ENCODE measurements at places on chromosomes 1 and 21. TPM values are rescaled to one million over a fixed set of nuclear protein-coding genes. Genes with fewer than 3 reads are reported as not detected.

The WNT3A gene
- total RNA-seq: not detected

The SWT1 gene
- 4.8 TPM for total RNA-seq

The CACNA1S gene
- not detected for total RNA-seq

The RHCE gene
- 0.50 TPM for total RNA-seq

The FABP3 gene
- not detected for total RNA-seq

The VPS45 gene
- total RNA-seq: 39.0 TPM

The ARHGEF10L gene
- total RNA-seq: not detected

The OPRD1 gene
- not detected for total RNA-seq

The CR1L gene
- total RNA-seq: not detected

The FCN3 gene
- total RNA-seq: not detected

The LCE1E gene
- total RNA-seq: not detected

The CYYR1 gene
- total RNA-seq: not detected

The SLC22A15 gene
- total RNA-seq: 1.3 TPM

GRCh38 chr1:216500273-216500967, 77.2 kb upstream of the USH2A start:
- H3K27ac ChIP-seq: no peak overlapping the region
- H3K4me1 ChIP-seq: no peaks in the 10 kb centered on the region
- DNase-seq: no peak
- H3K4me3 ChIP-seq: no peak overlapping the region

DNA sequence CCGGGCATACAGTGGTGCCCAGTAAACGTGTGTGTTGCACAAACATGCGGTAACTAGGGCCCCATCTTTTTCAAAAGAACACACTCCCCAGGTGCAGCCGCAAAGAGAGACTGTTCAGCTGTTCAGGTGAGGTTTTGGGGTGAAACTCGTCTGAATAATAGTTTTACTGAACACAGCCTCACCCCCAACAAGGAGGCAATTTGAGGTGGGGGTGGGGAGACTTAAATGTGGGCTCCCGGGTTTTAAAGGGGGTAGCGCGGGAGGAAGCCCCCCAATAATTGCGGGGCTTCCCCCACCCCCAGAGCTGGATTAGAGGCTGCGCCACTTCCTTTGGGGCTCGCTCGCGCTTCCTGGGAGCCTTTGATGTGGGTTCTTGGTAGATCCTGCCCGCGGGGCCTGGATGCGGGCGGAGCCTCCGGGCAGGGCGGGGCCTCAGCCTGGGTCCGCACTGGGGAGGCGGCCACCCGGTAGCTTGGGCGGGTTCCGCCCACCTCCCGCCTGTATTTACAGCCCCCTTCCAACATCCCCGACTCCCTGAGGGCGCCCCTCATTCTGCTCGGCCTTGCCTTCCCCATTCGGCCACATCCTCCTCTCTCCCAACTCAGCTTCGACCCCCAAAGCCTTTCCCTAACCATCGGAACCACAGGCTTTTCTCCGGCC, 6.4 kb upstream of the EPHA2 start:
- DNase-seq: peak; percentile 76
- H3K4me1 ChIP-seq: peaks cover 46% of the 10 kb centered on the region
- H3K27me3 ChIP-seq: peaks cover 12% of the 10 kb centered on the region

- peak overlapping the region; percentile 94 for H3K27ac ChIP-seq
- H3K4me3 ChIP-seq: peak overlapping the region; percentile 88
- peak; percentile 65 for DNase-seq
These were observed 800 bp downstream of the HIPK1 start for GRCh38 chr1:113929750-113930498.

GRCh38 chr1:25037174-25038074, 107.3 kb upstream of the RUNX3 start:
- peaks cover 28% of the 10 kb centered on the region for H3K4me1 ChIP-seq
- H3K27me3 ChIP-seq: peaks cover 20% of the 10 kb centered on the region
- peak; percentile 75 for DNase-seq

GRCh38 chr21:42351626-42352440, 1.0 kb upstream of the TFF2 start:
- no peak overlapping the region for H3K27ac ChIP-seq
- H3K4me3 ChIP-seq: no peak overlapping the region
- H3K36me3 ChIP-seq: peaks cover 6% of the 10 kb centered on the region

GRCh38 chr21:30434033-30434631, 4.1 kb downstream of the KRTAP13-4 start:
- H3K36me3 ChIP-seq: no peaks in the 10 kb centered on the region
- no peak overlapping the region for H3K27ac ChIP-seq
- no peak overlapping the region for H3K4me3 ChIP-seq
- H3K4me1 ChIP-seq: no peaks in the 10 kb centered on the region
- peak; percentile 16 for DNase-seq

DNA sequence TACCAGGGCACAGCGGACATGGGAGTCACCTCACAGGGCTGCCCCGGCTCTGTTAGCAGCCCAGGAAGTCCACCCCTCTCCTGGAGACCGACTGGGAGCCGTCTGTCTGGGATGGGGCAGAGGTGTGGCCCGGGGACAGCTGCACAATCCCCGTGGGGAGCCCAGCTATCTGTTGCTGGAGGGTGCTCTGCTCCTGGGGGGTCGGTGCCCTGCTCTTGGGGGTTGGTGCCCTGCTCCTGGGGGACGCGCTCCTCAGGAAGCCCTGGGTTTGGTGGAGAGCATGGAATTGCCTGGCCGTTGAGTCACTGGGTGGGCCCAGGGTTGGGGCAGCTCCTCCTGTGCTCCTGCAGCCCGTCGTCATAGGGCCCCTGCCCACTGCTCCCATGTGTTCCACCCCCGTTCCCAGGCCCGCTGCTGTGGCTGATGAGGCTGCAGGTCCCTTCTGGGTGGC, 39.3 kb downstream of the AGPAT3 start:
- H3K4me3 ChIP-seq: no peak overlapping the region
- DNase-seq: no peak
- peaks cover 49% of the 10 kb centered on the region for H3K36me3 ChIP-seq
- H3K27me3 ChIP-seq: no peaks in the 10 kb centered on the region
- H3K4me1 ChIP-seq: peaks cover 13% of the 10 kb centered on the region

DNA sequence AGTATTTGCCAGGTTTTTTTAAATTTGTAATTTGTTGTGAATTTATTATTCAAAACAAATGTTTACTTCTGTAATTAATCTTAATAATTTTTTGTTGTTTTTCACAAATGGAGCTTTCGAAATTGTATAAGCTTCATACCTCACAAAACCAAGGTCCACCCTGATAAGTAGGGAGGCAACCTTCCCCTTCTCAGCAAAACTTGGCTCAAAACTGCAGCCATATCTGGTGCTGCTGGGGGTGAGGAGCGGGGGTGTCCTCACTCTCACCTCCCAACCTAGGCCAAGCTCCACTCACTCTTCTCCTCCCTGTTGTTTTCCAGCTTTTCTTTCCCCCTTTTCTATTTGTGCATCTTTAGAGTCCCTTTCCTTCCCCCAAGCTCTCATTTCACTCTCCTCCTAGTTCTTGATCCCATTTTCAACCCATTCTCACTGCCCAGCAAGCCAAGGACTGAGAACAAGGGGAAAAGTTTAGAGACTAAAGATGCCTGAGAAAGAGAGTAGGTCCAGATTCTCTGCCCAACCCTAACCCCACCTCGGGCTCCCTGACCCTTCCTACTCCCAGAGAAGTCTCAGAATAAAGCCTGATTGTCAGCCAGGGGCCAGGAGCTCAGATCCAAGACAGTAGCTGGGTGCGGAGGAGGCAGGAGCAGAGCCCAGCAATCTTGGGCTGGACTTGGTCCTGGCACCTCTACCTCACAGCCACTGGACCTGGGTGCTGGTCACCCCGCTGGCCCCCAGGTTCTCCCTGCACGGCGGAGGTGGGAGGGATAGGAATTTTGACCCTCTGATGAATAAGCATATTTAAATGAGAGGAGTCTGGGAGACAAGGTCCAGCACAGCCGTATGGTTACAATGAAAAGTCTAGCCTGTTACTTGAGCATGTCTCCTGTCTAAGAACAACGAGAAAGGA, 8.3 kb upstream of the CFAP45 start:
- H3K4me1 ChIP-seq: peaks cover 46% of the 10 kb centered on the region
- no peaks in the 10 kb centered on the region for H3K27me3 ChIP-seq
- H3K36me3 ChIP-seq: peaks cover 3% of the 10 kb centered on the region
- H3K4me3 ChIP-seq: no peak overlapping the region

- H3K27me3 ChIP-seq: peaks cover 48% of the 10 kb centered on the region
- peaks cover 5% of the 10 kb centered on the region for H3K4me1 ChIP-seq
- H3K27ac ChIP-seq: no peak overlapping the region
These were observed 229.7 kb upstream of the TMEM51 start for GRCh38 chr1:14923727-14924452.

- H3K4me3 ChIP-seq: no peak overlapping the region
- peaks cover 33% of the 10 kb centered on the region for H3K4me1 ChIP-seq
- H3K27ac ChIP-seq: peak overlapping the region; percentile 15
- DNase-seq: no peak
- peaks cover 81% of the 10 kb centered on the region for H3K36me3 ChIP-seq
These were observed 30.2 kb downstream of the NUCKS1 start for GRCh38 chr1:205719762-205720161.

DNA sequence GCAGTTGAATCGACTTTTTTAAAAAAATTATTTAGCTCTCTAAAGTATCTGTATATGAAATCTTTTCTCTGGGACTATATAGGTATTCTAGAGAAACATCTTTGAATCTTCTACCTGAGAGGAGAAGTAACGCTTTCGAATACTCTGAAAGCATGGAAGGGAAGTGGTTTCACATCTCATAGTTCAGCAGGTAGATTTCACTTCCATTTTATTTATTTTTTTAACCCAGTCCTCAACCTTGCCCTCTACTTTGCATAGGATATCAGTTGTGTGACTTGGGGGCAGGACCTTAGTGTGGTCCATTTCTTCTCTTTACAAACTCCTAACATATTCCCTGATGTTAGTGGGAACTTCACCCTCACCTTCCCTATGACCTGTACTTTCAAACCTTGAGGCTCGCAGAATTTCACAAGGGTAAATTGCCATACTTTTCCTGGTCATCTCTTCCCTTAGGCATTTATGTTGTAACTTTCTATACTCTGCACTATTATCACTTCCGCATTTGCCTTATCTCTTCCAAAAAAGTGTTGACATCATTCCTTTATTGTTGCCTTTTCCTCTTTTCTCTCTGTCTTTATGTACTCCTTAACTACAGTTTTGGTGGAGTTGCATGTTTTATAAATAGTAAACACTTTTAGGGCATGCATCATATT, 1208.5 kb upstream of the ADGRL4 start:
- H3K27ac ChIP-seq: no peak overlapping the region
- no peaks in the 10 kb centered on the region for H3K27me3 ChIP-seq
- no peak for DNase-seq

DNA sequence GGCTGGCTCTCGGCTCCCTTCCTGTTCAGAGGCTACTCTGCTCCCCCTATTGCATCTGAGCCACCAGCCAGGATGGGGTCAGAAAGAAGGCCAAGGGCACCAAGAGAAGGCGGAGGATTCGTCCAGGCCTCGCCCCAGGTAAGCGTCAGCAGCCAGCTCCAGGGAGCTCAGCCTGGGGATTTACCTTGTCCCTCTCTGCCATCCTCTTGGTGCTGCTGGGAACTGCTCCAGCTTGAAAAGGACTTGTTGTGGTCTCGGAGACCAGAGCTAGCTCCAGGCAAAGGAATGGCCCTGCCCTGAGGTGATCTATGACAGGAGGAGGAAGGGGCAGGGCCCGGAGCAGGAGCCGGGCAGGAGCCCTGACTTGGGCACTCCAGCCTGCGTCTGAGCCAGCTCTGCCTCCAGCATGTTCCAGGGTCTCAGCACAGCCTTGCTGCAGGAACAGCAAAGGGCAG, 113.7 kb upstream of the IFFO2 start:
- no peaks in the 10 kb centered on the region for H3K27me3 ChIP-seq
- H3K4me3 ChIP-seq: no peak overlapping the region
- DNase-seq: no peak
- peaks cover 27% of the 10 kb centered on the region for H3K4me1 ChIP-seq

- DNase-seq: no peak
- H3K4me3 ChIP-seq: no peak overlapping the region
- H3K27ac ChIP-seq: no peak overlapping the region
- H3K4me1 ChIP-seq: no peaks in the 10 kb centered on the region
- H3K36me3 ChIP-seq: no peaks in the 10 kb centered on the region
These were observed 41.4 kb upstream of the GOLT1A start for GRCh38 chr1:204255225-204255624.

GRCh38 chr1:244361764-244362473, 89.8 kb downstream of the ADSS2 start:
- H3K27ac ChIP-seq: no peak overlapping the region
- no peaks in the 10 kb centered on the region for H3K27me3 ChIP-seq
- no peak for DNase-seq
- H3K4me3 ChIP-seq: no peak overlapping the region
- no peaks in the 10 kb centered on the region for H3K4me1 ChIP-seq

- no peaks in the 10 kb centered on the region for H3K36me3 ChIP-seq
- H3K4me1 ChIP-seq: no peaks in the 10 kb centered on the region
- H3K4me3 ChIP-seq: no peak overlapping the region
- no peaks in the 10 kb centered on the region for H3K27me3 ChIP-seq
- no peak for DNase-seq
These were observed 73.1 kb downstream of the PRKAB2 start for GRCh38 chr1:147099192-147099591.

GRCh38 chr1:46300673-46301405, 2.6 kb downstream of the LRRC41 start:
- peaks cover 34% of the 10 kb centered on the region for H3K36me3 ChIP-seq
- no peaks in the 10 kb centered on the region for H3K27me3 ChIP-seq
- peaks cover 24% of the 10 kb centered on the region for H3K4me1 ChIP-seq
- H3K27ac ChIP-seq: peak overlapping the region; percentile 12
- DNase-seq: no peak

GRCh38 chr1:147654511-147654910, 15.8 kb downstream of the ACP6 start:
- no peak overlapping the region for H3K27ac ChIP-seq
- peaks cover 23% of the 10 kb centered on the region for H3K36me3 ChIP-seq
- DNase-seq: no peak
- no peaks in the 10 kb centered on the region for H3K27me3 ChIP-seq

DNA sequence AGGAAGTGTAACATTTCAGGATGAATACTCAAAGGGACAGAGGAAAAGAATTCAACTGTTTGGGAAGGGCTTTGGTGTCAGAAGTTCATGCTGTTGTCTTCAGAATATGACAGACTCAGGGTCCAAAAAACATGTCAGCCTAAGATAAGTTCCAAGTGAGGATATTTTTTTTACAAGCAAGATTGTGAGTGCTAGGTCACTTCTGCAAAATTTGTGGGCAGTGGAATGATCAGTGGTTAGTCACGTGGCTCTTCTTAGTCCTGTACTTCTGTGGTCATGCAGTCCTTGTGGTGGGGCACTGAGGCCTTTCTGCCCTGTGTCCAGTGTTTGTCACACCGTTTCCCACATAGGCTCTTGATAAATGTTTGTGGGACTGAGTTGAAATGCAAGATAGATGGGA, 5.2 kb downstream of the RGL1 start:
- peaks cover 5% of the 10 kb centered on the region for H3K27me3 ChIP-seq
- DNase-seq: no peak
- no peak overlapping the region for H3K4me3 ChIP-seq
- peaks cover 5% of the 10 kb centered on the region for H3K36me3 ChIP-seq
- peaks cover 31% of the 10 kb centered on the region for H3K4me1 ChIP-seq

- no peak overlapping the region for H3K4me3 ChIP-seq
- no peaks in the 10 kb centered on the region for H3K36me3 ChIP-seq
- no peaks in the 10 kb centered on the region for H3K27me3 ChIP-seq
These were observed 85.5 kb downstream of the PLPPR5 start for GRCh38 chr1:98919211-98919610.

DNA sequence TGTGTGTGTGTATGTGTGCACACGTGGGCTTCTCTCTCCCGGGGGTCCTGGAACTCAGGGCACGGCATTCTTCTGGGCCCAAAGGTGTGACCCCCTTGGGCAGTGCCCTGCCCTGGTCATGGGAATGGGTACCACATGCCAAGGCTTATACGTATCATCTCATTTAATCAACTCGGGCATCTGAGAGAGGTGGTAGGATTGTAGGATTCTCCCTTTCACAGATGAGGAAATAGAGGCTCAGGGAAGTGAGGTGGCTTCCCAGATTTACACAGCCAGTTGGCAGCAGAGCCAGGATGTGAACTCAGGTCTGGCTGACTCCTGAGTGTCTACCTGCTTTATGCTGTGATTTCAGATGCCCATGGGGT, 15.2 kb downstream of the MYOM3 start:
- H3K27me3 ChIP-seq: no peaks in the 10 kb centered on the region
- H3K27ac ChIP-seq: no peak overlapping the region
- no peaks in the 10 kb centered on the region for H3K4me1 ChIP-seq
- no peak for DNase-seq
- H3K4me3 ChIP-seq: no peak overlapping the region

Data from activated CD4-positive, alpha-beta memory T cell treated with anti-CD3 and anti-CD28 coated beads, Interleukin-2, amount 10 ng/mL, durations not matched to agents 7 days and 5 days (primary cell).